ENCODE measurements at places on chromosomes 13 and 19. TPM values are rescaled to one million over a fixed set of nuclear protein-coding genes. Genes with fewer than 3 reads are reported as not detected.

DNA sequence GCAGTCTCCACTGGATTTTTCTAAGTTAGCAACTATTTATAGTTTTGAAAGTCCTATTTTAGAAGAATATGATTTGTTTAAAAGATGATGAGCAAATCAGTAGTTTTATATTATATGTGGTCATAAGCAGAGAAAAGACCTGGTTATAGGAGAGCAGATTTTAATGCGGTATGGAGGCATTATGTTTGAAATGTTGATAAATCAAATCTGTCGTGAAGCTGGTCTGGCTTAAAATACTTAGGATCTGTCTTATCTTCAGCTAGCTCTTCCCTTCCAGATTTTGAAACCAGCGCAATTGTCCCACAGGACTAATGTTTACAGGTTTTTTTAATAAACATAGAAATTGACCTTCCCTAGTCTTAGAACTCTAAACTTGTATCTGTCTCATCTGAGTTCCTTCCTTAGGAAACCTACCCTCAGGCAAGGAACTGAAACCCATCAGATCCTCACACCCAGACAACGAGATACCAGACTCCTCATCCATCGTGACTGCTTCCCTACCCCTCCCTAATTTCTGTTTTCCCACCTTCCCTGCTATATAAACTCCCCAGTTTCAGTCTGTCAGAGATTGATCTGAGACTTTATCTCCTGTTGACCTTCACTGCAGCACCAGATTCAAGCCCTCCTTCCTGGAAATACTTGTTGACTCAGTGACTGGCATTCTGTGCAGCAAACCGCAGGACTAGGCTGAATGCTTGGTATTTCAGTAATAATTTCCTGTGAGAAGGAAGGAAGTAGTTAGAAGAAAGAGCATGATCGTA lies 37.8 kb upstream of the CXCL17 start:
- H3K27ac ChIP-seq = no peak overlapping the region
- no peak overlapping the region for H3K4me3 ChIP-seq
- DNase-seq = no peak
- peaks cover 4% of the 10 kb centered on the region for H3K36me3 ChIP-seq
- H3K4me1 ChIP-seq = peaks cover 4% of the 10 kb centered on the region

GRCh38 chr19:52188822-52189734 lies 774 bp upstream of the PPP2R1A start:
- H3K27me3 ChIP-seq = no peaks in the 10 kb centered on the region
- H3K36me3 ChIP-seq = peaks cover 5% of the 10 kb centered on the region
- DNase-seq = no peak
- H3K27ac ChIP-seq = peak overlapping the region; percentile 99
- H3K4me3 ChIP-seq = peak overlapping the region; percentile 73

GRCh38 chr13:59504407-59504806 lies 659.3 kb downstream of the DIAPH3 start:
- H3K27me3 ChIP-seq = peaks cover 6% of the 10 kb centered on the region
- no peak overlapping the region for H3K4me3 ChIP-seq
- no peak for DNase-seq
- no peak overlapping the region for H3K27ac ChIP-seq

DNA sequence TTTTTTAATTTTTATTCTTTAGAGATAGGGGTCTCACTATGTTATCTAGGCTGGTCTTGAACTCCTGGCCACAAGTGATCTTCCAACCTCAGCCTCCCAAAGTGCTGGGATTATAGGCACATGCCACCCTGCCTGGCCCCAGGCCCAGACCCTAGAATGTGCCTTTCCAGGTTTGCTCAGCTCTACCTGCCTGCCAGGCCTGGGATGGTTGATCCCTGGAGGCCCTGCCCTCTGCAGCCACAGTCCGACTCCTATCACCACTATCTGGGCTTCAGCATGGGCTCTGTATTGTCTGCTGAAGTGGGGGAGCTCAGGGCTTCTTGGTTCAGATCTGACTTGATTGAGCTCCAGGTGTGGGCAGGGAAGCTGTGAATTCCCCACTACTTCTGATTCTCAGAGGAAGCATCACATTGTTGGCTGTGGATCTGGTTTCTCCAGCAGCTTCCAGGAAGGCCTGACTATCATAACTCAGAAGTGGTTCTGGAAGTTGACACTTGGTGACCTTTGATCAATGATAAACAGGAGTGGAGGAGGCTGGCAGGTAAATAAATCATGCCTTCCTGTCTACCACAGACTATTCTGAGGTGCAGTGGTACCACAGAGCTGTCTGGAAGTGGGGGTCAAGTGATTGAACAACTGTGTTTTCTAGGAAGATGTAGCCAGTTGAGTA lies 71.9 kb downstream of the OLFM4 start:
- no peak overlapping the region for H3K27ac ChIP-seq
- no peaks in the 10 kb centered on the region for H3K36me3 ChIP-seq
- H3K4me3 ChIP-seq = no peak overlapping the region

GRCh38 chr13:106178816-106179215 lies 356.6 kb downstream of the EFNB2 start:
- H3K27ac ChIP-seq = no peak overlapping the region
- DNase-seq = no peak
- H3K27me3 ChIP-seq = no peaks in the 10 kb centered on the region
- H3K4me1 ChIP-seq = peaks cover 19% of the 10 kb centered on the region
- H3K4me3 ChIP-seq = no peak overlapping the region

- peaks cover 26% of the 10 kb centered on the region for H3K27me3 ChIP-seq
- no peaks in the 10 kb centered on the region for H3K4me1 ChIP-seq
- no peak for DNase-seq
- no peaks in the 10 kb centered on the region for H3K36me3 ChIP-seq
- no peak overlapping the region for H3K27ac ChIP-seq
These were observed 330.2 kb downstream of the TEX29 start for GRCh38 chr13:111650626-111651025.

DNA sequence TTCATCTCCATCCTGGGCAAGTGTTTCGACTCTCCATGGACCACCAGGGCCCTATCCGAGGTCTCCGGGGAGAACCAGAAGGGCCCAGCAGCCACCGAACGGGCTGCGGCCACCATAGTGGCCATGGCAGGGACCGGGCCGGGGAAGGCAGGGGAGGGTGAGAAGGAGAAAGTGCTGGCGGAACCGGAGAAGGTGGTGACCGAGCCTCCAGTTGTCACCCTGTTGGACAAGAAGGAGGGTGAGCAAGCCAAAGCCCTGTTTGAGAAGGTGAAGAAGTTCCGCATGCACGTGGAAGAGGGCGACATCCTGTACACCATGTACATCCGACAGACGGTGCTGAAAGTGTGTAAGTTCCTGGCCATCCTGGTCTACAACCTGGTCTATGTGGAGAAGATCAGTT lies 4.7 kb upstream of the MAP2K7 start:
- H3K27ac ChIP-seq = no peak overlapping the region
- H3K4me3 ChIP-seq = no peak overlapping the region
- H3K36me3 ChIP-seq = peaks cover 6% of the 10 kb centered on the region

- no peak overlapping the region for H3K4me3 ChIP-seq
- H3K27ac ChIP-seq = no peak overlapping the region
- H3K4me1 ChIP-seq = peaks cover 20% of the 10 kb centered on the region
These were observed 2.6 kb upstream of the CACNG7 start for GRCh38 chr19:53906211-53907192.

- no peak overlapping the region for H3K4me3 ChIP-seq
- no peaks in the 10 kb centered on the region for H3K36me3 ChIP-seq
- DNase-seq = no peak
- H3K27me3 ChIP-seq = peaks cover 7% of the 10 kb centered on the region
- H3K27ac ChIP-seq = peak overlapping the region; percentile 86
These were observed 9.2 kb upstream of the ATP12A start for GRCh38 chr13:24670961-24671381.

DNA sequence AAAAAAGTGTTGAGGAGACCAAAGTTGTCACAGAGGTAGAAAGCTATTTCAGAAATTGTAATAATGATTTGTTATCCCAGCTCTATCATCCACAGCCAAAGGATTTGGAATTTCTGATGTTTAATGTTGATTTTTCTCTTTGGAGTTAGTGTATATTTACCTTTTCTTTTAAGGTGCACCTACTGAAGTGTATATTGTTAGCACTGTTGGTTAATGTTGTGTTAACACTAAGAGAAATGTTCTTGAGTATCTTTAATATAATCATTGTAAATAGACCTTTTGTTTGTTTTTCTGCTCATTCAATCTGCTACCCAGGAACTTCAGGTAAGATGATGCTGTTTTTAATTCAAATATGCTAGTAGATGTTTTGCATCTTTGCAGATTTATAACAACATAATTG lies 57.5 kb downstream of the ZAR1L start:
- peaks cover 5% of the 10 kb centered on the region for H3K36me3 ChIP-seq
- H3K27me3 ChIP-seq = no peaks in the 10 kb centered on the region
- DNase-seq = no peak

- no peak for DNase-seq
- peaks cover 50% of the 10 kb centered on the region for H3K4me1 ChIP-seq
- H3K36me3 ChIP-seq = no peaks in the 10 kb centered on the region
- no peaks in the 10 kb centered on the region for H3K27me3 ChIP-seq
- H3K27ac ChIP-seq = no peak overlapping the region
These were observed 145.5 kb downstream of the DLEU7 start for GRCh38 chr13:50697746-50698539.

DNA sequence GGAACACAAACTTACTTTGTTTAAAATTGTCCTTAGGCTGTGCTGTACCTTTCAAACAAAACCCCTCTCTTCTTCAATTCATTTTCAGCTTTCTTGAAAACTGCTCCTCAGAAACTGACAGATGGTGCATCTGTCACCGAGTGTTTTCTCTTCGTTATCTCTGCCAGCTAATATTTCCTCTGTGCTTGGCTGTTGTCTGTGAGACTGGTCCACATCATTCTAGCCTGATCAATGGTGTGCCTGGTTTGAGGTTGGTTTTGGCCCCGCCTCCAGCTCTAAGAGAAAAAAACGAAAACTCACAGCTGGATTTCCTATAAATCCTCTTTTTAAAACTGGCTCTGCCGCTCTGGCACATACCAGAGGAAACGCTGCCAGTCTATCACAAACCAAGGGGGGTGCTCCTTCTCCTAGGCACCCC lies 79.7 kb downstream of the STARD13 start:
- H3K27me3 ChIP-seq = no peaks in the 10 kb centered on the region
- no peak for DNase-seq
- peaks cover 60% of the 10 kb centered on the region for H3K4me1 ChIP-seq
- H3K27ac ChIP-seq = peak overlapping the region; percentile 88
- peaks cover 6% of the 10 kb centered on the region for H3K36me3 ChIP-seq

- H3K36me3 ChIP-seq = no peaks in the 10 kb centered on the region
- no peaks in the 10 kb centered on the region for H3K27me3 ChIP-seq
- peak within 1 kb of the TSS; percentile 43 for H3K4me3 ChIP-seq
- no peak within 1 kb of the TSS for H3K27ac ChIP-seq
These were observed at the start of gene TMEM272 for GRCh38 chr13:51844862-51845573. Gene TMEM272 (minus strand): TSS chr13:51845177. CDS start chr13:51838530, 6,647 bp downstream.

- DNase-seq = no peak
- H3K27me3 ChIP-seq = no peaks in the 10 kb centered on the region
- H3K4me1 ChIP-seq = peaks cover 32% of the 10 kb centered on the region
- peaks cover 6% of the 10 kb centered on the region for H3K36me3 ChIP-seq
These were observed 2.7 kb downstream of the FSTL3 start for GRCh38 chr19:678791-679388.

- H3K36me3 ChIP-seq = no peaks in the 10 kb centered on the region
- DNase-seq = no peak
- H3K4me3 ChIP-seq = no peak overlapping the region
- peaks cover 16% of the 10 kb centered on the region for H3K27me3 ChIP-seq
- H3K27ac ChIP-seq = no peak overlapping the region
These were observed 46.7 kb downstream of the RXFP2 start for GRCh38 chr13:31786011-31786410.

- H3K4me3 ChIP-seq = no peak overlapping the region
- DNase-seq = no peak
- no peaks in the 10 kb centered on the region for H3K27me3 ChIP-seq
- no peaks in the 10 kb centered on the region for H3K36me3 ChIP-seq
These were observed 794.3 kb downstream of the LIG4 start for GRCh38 chr13:107421028-107421427.

- no peaks in the 10 kb centered on the region for H3K4me1 ChIP-seq
- no peaks in the 10 kb centered on the region for H3K27me3 ChIP-seq
- no peaks in the 10 kb centered on the region for H3K36me3 ChIP-seq
- H3K27ac ChIP-seq = no peak overlapping the region
- no peak overlapping the region for H3K4me3 ChIP-seq
These were observed 149.4 kb downstream of the URI1 start for GRCh38 chr19:30091456-30091855.

DNA sequence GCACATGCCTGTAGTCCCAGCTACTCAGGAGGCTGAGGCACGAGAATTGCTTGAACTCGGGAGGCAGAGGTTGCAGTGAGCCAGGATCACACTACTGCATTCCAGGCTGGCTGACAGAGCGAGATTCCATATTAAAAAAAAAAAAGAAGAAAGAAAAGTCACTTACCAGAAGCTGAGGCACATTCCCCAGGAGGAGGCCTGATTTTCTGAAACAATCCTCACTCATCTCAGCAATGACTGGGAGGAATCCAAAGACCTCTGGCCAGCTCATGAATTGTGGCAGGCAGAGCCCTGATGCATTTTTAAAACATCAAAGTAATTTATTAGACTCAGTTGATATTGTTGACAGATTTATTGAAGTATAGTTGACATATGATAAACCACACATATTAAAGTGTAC lies 206.3 kb downstream of the FOXO1 start:
- no peak overlapping the region for H3K4me3 ChIP-seq
- no peak overlapping the region for H3K27ac ChIP-seq
- H3K27me3 ChIP-seq = no peaks in the 10 kb centered on the region
- peaks cover 6% of the 10 kb centered on the region for H3K4me1 ChIP-seq

GRCh38 chr19:46383846-46384245 lies 29.5 kb downstream of the CCDC8 start:
- peak; percentile 68 for DNase-seq
- no peaks in the 10 kb centered on the region for H3K27me3 ChIP-seq
- H3K4me3 ChIP-seq = no peak overlapping the region
- no peak overlapping the region for H3K27ac ChIP-seq
- H3K4me1 ChIP-seq = peaks cover 27% of the 10 kb centered on the region

- DNase-seq = no peak
- peak overlapping the region; percentile 23 for H3K4me3 ChIP-seq
- H3K4me1 ChIP-seq = peaks cover 68% of the 10 kb centered on the region
- H3K36me3 ChIP-seq = no peaks in the 10 kb centered on the region
These were observed 163.7 kb downstream of the KLF12 start for GRCh38 chr13:73970421-73971055.

GRCh38 chr13:23579896-23580683 lies 9.9 kb downstream of the TNFRSF19 start:
- H3K27me3 ChIP-seq = peaks cover 9% of the 10 kb centered on the region
- peak overlapping the region; percentile 79 for H3K4me3 ChIP-seq
- H3K27ac ChIP-seq = no peak overlapping the region
- no peaks in the 10 kb centered on the region for H3K36me3 ChIP-seq

Gene CLDND2
- not detected for total RNA-seq

Gene DZIP1
- total RNA-seq = 42.4 TPM

Gene IGSF23
- total RNA-seq = not detected

Gene ETV2
- 1.6 TPM for total RNA-seq

Gene GGN
- 0.80 TPM for total RNA-seq

Gene GNG7
- total RNA-seq = 2.5 TPM

Gene ZNF525
- 6.9 TPM for total RNA-seq

Gene MBNL2
- 65.1 TPM for total RNA-seq

Gene KRTDAP
- total RNA-seq = not detected

Gene PEAK3
- 0.38 TPM for total RNA-seq

Measured in chondrocyte (in vitro differentiated cells).